T-helper 2 cell treated with Interferon-gamma antibody and Interleukin-4, amounts not matched to agents 5 μg/mL and 100 μg/mL, for 36 hours (primary cell): ENCODE measurements at places on chromosomes 5 and 9.

- no peak for DNase-seq
- H3K27me3 ChIP-seq = no peaks in the 10 kb centered on the region
- H3K4me1 ChIP-seq = peaks cover 5% of the 10 kb centered on the region
- H3K4me3 ChIP-seq = no peak overlapping the region
- H3K27ac ChIP-seq = no peak overlapping the region
These were observed 6.9 kb upstream of the EXOC3 start for GRCh38 chr5:435961-436640.

- no peaks in the 10 kb centered on the region for H3K4me1 ChIP-seq
- DNase-seq = no peak
- H3K27me3 ChIP-seq = peaks cover 3% of the 10 kb centered on the region
- no peaks in the 10 kb centered on the region for H3K36me3 ChIP-seq
These were observed 211.3 kb upstream of the IRX4 start for GRCh38 chr5:2093859-2094615.

GRCh38 chr5:97162045-97162444 is 19.6 kb upstream of the LIX1 start:
- H3K27me3 ChIP-seq = peaks cover under 1% of the 10 kb centered on the region
- H3K27ac ChIP-seq = no peak overlapping the region
- H3K36me3 ChIP-seq = peaks cover 51% of the 10 kb centered on the region
- DNase-seq = no peak
- peaks cover 11% of the 10 kb centered on the region for H3K4me1 ChIP-seq

GRCh38 chr5:126503602-126504104 is 80.4 kb downstream of the GRAMD2B start:
- peaks cover 7% of the 10 kb centered on the region for H3K4me1 ChIP-seq
- H3K27ac ChIP-seq = no peak overlapping the region
- no peak overlapping the region for H3K4me3 ChIP-seq
- no peaks in the 10 kb centered on the region for H3K36me3 ChIP-seq
- DNase-seq = no peak
- no peaks in the 10 kb centered on the region for H3K27me3 ChIP-seq

- H3K4me3 ChIP-seq = no peak overlapping the region
- no peaks in the 10 kb centered on the region for H3K36me3 ChIP-seq
- H3K4me1 ChIP-seq = no peaks in the 10 kb centered on the region
- no peak for DNase-seq
- no peak overlapping the region for H3K27ac ChIP-seq
These were observed 108.7 kb upstream of the MPDZ start for GRCh38 chr9:13388157-13388556.

DNA sequence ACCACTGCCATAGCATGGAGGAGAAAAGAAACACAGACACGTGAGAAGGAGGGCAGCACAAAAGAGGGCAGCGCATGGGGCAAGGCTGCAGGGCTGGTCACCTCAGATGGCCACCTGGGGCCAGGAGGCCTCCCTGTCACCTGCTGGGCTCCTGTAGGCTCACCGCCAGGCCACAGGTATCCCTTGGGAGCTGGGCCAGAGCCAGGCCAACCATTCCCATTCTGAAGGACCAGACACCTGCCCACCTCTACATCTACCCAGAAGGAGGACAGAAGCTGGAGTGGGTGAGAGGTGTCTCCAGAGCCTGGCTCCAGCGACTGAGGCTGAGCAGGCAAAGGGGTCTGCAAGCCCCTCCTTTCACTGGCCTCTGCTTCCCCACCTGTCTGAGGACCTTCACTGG is 103.1 kb downstream of the PAX5 start:
- H3K36me3 ChIP-seq = no peaks in the 10 kb centered on the region
- DNase-seq = no peak
- H3K27ac ChIP-seq = no peak overlapping the region
- H3K27me3 ChIP-seq = no peaks in the 10 kb centered on the region

DNA sequence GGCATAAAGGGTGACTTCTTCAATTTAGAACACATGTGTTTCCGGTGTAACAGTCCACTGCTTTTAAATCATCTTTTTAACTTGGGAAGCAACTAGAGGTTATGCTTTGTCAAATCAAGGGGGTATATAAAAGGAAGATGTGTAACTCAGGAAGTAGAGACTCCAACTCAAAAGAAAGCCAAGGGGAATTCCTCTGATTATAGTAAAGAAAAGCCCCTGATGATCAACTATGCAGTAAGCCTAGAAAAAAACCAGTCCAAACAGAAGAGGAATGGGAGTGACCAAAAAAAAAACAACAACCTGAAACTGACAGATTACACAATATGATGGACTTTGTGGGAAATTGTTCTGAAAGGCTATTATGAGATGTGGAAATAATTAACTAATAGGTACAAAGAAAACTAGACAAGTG is 90.3 kb downstream of the AK8 start:
- H3K27ac ChIP-seq = no peak overlapping the region
- H3K4me3 ChIP-seq = no peak overlapping the region
- peaks cover 7% of the 10 kb centered on the region for H3K4me1 ChIP-seq
- no peak for DNase-seq
- peaks cover 40% of the 10 kb centered on the region for H3K27me3 ChIP-seq
- peaks cover 2% of the 10 kb centered on the region for H3K36me3 ChIP-seq

GRCh38 chr9:16651446-16651964 is 219.0 kb downstream of the BNC2 start:
- no peaks in the 10 kb centered on the region for H3K4me1 ChIP-seq
- no peak overlapping the region for H3K4me3 ChIP-seq
- H3K27me3 ChIP-seq = no peaks in the 10 kb centered on the region
- DNase-seq = no peak
- no peak overlapping the region for H3K27ac ChIP-seq

DNA sequence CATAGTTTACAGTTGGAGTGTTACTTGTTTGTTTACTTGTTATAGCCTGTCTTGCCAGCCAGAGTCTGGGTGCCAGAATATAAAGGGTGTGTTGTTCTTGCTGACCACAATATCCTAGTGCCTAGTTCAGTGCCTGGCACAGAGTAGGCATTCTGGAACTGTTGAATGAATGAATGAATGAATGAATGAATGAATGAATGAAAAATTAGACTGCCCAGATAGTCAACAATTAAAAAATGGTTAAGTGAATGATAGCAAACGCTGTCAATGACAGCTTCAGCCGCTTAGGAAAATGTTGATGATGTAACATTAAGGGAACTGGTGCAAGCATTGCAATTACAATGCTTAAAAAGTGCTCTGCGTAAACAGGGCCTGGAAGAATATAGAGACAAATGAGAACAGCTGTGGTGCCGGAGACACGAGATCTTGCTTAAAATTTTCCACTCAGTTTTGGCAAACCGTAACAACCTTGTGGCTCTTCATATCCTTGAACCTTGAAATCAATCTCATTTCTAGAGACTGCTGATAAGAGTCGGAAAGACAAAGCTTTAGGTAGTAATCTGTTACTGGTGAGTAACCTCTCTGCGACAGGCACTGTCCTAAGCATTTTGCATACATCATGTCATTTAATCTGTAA is 4.7 kb upstream of the TTLL11 start:
- H3K4me1 ChIP-seq = peaks cover 6% of the 10 kb centered on the region
- no peak overlapping the region for H3K4me3 ChIP-seq
- no peak overlapping the region for H3K27ac ChIP-seq
- peaks cover 15% of the 10 kb centered on the region for H3K27me3 ChIP-seq
- no peaks in the 10 kb centered on the region for H3K36me3 ChIP-seq

- no peak overlapping the region for H3K27ac ChIP-seq
- H3K27me3 ChIP-seq = peaks cover 15% of the 10 kb centered on the region
- no peak for DNase-seq
- H3K36me3 ChIP-seq = no peaks in the 10 kb centered on the region
These were observed 100.0 kb upstream of the CCDC152 start for GRCh38 chr5:42656651-42657015.

DNA sequence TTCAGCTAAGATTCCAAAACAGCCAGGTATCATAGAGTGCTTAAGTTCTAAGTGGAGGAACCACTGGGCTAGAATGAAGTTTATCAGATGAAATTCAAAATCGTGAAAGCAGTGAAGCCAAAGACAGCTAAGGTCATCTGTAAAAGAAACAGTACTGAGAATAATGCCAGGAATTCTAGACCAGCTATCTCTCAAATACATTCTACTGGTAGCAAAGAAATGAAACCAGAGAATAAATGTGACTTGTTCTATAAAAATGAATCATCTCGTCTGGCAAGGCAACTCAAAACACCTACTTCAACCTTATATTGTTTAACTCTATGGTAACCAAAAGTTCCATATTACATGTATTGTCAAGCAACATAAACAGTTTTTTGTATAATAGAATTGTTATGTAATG is 51.3 kb upstream of the RGMB start:
- H3K36me3 ChIP-seq = no peaks in the 10 kb centered on the region
- H3K4me3 ChIP-seq = no peak overlapping the region
- no peak for DNase-seq
- no peaks in the 10 kb centered on the region for H3K4me1 ChIP-seq
- H3K27me3 ChIP-seq = no peaks in the 10 kb centered on the region

DNA sequence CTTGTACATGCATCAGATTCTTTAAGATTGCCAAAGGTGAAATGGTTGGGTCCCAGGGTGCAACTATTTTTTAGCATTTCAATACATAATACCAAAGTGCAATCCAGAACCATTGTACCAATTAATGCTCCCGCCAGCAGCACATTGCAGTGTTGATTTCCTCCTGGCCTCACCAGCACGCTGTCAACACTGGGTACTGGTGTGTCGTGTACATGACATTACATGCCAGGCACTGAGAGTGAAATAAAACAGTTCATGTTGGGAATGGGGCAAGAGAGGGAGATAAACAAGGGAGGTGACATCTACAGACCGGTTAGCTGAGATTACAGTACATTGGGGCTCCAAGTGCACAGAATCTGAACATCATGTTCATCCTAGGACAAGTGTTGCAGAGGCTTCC is 37.8 kb downstream of the HMGCS1 start:
- no peak overlapping the region for H3K4me3 ChIP-seq
- H3K4me1 ChIP-seq = peaks cover 7% of the 10 kb centered on the region
- H3K36me3 ChIP-seq = no peaks in the 10 kb centered on the region
- H3K27me3 ChIP-seq = peaks cover 11% of the 10 kb centered on the region
- DNase-seq = no peak
- H3K27ac ChIP-seq = no peak overlapping the region

DNA sequence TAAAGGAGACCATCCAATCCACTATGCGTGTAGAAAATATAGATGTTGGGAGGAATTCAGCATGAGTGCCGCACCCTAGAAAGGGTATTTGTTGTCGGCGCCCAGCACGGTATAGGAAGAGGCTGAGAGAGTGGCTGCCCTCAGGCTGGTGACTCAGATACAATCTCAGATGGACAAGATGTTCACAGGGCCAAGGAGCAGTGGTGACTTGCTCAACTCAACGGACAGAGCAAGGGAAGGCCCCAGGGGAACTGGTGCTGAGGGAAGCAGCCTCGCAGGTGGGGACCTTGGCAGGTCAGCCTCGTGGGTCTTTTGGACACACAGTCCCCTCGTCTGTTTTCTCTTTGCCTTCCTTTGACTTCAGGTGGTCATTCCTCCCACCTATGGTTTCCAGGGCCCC is 28.0 kb upstream of the IRX2 start:
- H3K4me1 ChIP-seq = no peaks in the 10 kb centered on the region
- no peak overlapping the region for H3K27ac ChIP-seq
- H3K36me3 ChIP-seq = no peaks in the 10 kb centered on the region
- no peak overlapping the region for H3K4me3 ChIP-seq
- H3K27me3 ChIP-seq = no peaks in the 10 kb centered on the region

DNA sequence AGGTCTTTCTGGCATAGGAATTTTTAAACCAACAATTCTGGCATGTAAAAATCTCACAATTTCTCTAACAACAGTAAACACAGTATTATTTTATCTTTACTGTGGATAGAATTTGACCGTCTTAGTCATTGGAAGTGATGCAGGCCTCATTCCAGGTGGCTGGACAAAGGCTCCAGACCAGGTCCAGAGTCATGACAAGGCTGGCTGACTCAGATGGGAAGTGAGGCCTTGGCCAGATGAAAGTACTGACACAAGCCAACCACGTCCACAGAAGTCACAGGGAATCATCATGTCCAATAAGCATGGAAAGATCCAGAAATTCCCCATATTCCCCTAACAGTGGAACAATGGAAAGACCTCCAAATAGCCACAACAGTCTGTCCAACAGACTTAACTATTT is 12.4 kb downstream of the SPOCK1 start:
- H3K27me3 ChIP-seq = no peaks in the 10 kb centered on the region
- no peak overlapping the region for H3K4me3 ChIP-seq
- no peak overlapping the region for H3K27ac ChIP-seq
- DNase-seq = no peak
- H3K36me3 ChIP-seq = no peaks in the 10 kb centered on the region

DNA sequence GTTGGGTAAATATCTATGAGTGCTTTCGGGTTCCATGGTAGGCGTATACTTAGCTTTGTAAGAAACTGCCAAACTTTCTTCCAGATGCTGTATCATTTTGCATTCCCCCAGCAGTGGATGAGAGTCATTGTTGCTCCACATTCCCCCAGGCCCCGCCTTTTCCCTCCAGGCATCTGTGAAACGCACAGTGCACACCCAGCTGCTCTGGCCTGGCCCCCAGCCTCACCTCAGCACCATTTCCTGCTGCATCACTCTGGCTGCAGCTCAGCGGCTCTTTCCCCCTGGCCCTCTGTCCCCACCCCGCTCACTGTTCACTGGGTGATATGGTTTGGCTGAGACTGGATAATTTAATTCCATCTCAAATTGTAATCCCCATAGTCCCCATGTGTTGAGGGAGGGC is 76.6 kb upstream of the SPTLC1 start:
- no peaks in the 10 kb centered on the region for H3K27me3 ChIP-seq
- DNase-seq = no peak
- H3K27ac ChIP-seq = no peak overlapping the region
- H3K36me3 ChIP-seq = no peaks in the 10 kb centered on the region
- H3K4me1 ChIP-seq = no peaks in the 10 kb centered on the region

- no peaks in the 10 kb centered on the region for H3K4me1 ChIP-seq
- H3K27me3 ChIP-seq = peaks cover 6% of the 10 kb centered on the region
- no peak overlapping the region for H3K4me3 ChIP-seq
- DNase-seq = no peak
- no peak overlapping the region for H3K27ac ChIP-seq
- H3K36me3 ChIP-seq = no peaks in the 10 kb centered on the region
These were observed 33.0 kb upstream of the CHD1 start for GRCh38 chr5:98961665-98962344.

DNA sequence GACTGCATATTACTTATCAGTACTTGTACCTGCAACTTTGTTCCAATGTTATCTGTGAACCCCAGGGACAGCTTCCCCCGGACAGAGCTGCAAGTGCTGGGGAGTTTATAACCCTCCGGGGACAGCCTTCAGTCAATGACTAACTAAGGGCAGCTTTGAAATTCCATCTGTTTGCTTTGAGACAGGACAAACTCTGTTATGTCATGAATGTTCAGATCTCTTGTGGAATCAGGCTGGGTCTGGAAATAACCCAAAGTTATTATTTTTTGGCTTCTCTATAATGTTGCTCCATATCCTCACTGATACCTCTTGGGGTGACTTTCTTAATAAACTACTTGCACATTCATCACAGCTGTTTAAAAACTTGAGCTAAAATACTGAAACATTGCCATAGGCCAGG is 617.5 kb upstream of the TLE4 start:
- H3K27me3 ChIP-seq = no peaks in the 10 kb centered on the region
- no peak overlapping the region for H3K4me3 ChIP-seq
- no peaks in the 10 kb centered on the region for H3K4me1 ChIP-seq
- no peaks in the 10 kb centered on the region for H3K36me3 ChIP-seq

GRCh38 chr9:79154806-79155205 is 417.0 kb upstream of the TLE4 start:
- no peaks in the 10 kb centered on the region for H3K27me3 ChIP-seq
- no peak overlapping the region for H3K27ac ChIP-seq
- H3K4me1 ChIP-seq = no peaks in the 10 kb centered on the region
- H3K4me3 ChIP-seq = no peak overlapping the region
- no peaks in the 10 kb centered on the region for H3K36me3 ChIP-seq
- DNase-seq = no peak
